ENCODE measurements at places on chromosomes 5 and 9.

- no peak for DNase-seq
Observed at GRCh38 chr9:134267881-134268724, 58.2 kb upstream of the RXRA start.

DNA sequence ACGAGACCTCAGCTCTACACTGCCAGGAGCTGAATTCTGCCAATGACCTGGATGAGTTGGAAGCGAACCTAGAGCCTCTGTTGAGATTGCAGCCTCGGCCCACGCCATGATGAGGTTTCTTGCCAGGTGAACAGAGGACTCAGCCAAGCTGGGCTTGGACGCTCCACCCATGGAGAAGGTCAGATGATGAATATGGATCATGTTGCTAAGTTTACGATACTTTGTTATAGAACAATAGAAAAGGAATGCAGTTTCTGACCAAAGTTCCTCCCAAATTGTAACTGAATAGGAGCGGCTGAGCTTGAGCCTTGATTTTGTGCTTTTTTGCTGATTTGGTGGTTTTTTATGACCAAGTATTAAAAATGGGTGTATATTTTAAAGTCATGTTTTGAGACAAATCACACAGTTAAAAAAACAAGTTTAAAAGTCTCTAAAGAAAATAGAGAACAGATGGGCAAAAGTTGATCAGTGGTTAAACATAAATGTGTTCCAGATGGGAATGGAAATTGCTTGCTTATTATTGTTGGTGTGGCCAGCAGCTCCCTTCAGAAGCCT, 32.9 kb downstream of the ROPN1L start:
- DNase-seq, result no peak

DNA sequence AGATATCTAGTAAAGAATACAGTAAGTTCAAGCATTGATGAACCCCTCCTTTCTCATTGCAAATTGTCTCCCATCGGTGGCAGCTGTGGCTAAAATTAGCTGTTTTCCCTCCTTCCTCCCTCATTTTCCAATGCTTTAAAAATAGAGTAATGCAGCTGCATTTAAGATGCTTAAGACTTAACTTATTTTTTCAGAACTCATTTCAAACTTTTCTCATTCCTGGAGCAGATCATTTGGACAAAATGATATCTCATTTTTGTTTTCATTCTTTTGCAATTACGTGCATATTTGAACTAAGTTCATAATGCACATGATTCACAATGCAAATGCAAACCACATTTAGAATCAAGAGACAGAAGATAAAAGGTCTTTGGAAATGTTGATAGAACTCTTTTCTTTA, 14.6 kb downstream of the HSPB3 start:
- DNase-seq, result no peak

DNA sequence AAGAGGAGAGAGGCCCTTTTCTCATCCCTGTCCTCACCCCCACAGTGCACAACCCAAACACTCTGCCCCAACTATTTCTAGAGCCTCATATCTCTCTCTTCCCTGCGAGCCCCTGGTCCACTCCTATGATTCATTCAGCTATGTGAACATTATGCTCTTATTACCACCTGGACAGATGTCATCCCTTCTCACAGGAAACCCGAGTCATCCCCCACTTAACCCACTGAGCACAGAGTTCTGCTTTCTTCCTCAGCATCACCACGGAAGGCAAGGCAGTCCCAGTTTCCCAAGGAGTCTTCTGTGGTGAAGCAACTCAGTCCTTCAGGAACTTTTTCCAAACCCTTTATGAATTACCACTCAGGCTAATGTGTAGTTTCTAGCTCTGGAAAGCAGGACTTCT, 1.3 kb downstream of the DNAI1 start:
- no peak for DNase-seq

DNA sequence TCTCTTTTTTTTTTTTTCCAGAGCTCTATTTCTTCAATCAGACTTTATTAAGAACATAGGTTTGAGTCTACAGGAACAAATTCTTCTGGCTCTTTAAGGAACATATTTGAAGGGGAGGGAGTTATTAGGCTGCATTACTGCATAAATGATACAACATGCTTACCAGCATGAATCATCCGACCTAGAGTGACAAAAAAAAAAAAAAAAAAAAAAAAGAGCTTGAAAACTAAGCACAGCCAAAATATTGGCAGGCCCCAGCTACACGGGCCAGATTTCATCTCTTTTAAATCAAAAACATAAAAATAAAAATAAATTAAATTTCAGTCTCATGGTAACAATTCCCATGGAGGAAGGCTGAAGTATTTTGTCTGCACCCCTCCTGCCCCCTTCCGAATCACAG, 26.3 kb downstream of the MSX2 start:
- no peak for DNase-seq

- no peak for DNase-seq
Observed at GRCh38 chr5:77449277-77449676, 42.8 kb downstream of the WDR41 start.

DNA sequence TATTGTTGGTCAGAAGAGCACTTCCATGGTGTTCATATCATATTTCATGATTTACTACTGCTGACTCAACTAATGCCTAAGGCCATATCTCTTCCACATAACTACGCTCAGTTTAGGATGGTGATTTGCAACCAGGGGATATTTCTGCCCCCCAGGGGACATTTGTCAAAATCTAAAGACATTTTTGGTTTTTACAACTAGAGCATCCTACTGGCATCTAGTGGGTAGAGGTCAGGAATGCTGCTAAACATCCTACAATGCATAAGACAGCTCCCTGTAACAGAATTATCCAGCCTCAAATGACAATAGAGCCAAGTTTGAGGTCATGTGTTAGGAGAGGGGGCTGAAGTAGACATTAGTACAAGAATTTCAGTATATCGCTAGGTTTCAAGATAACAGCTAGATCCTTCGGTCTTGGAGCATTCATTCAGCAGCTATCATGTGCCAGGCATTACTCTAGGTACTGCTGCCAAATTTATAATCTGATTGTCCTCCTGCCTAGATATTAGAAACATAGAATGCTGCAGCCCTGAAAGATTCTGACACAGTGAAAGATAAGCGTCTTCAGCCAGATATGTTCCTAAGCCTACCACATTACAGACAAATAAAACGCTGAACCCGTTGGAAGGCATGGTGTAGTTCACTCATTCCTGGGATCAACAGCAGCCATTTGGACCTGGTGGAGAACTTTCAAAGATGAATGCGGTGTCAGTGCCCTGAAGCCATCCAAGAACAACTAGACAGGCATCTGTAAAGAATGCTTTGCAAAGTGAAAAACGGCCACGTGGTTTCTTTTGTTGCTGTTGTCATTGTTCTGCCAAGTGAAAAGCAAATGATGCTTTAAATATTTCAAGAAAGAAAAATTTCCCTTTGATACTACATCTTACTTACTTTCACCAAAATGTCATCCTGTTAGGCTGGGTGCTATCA, 55.5 kb upstream of the FST start:
- DNase-seq, result no peak

DNA sequence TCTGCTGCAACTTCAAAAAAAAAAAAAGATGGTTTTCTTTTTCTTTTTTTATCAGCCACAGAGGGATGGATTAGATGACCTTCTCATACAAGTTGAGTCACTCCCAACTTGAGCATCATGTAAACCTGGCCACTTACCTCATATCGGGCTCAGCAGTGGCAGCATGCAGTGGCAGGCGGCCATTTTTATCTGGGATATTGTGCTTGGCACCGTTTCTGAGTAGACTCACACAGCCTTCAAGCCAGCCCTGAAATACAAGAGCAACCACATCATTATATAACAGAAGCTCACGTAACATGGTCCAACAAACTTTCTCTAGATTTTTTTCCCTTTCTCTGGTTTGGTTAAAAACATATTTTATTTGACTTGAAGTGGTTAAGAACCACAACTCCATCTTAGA, 62.6 kb downstream of the ANKRD55 start:
- no peak for DNase-seq

GRCh38 chr5:171647904-171648260, 137.7 kb upstream of the SMIM23 start:
- DNase-seq, result no peak

DNA sequence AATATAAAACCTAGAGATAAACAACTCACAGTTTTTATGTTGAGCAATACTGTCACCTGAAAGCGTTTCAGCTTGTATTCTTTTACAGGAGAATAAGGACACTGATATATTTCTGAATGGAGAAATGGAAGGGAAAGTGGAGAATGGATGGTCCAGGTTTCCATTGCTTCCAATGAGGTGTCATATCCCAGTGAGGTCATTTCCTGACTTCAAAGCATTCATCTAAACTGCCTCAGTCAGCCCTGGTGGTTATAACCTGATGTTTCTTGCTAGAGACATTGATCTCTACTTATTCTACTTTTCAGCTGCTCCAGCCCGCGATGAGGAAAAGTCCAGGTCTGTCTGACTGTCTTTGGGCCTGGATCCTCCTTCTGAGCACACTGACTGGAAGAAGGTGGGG, 2.6 kb downstream of the GABRA1 start:
- no peak for DNase-seq

DNA sequence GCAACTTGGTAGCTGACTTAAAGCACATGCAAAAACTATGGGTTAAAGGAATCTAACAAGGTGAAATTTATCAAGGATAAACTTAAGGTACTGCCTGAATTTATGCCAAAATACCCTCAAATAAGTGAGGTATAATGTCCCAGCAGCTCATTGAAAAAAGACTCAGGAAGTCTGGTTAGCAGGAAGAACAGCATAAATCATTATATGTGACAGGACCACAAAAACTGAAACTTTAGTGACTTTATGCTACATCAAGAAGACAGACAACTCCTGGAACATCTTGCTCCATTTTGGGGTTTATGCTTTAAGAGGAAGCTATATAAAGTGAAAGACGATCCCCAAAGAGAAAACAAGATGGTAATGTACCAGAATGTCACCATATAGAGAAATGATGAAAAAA, 282.4 kb upstream of the ZNF462 start:
- no peak for DNase-seq

DNA sequence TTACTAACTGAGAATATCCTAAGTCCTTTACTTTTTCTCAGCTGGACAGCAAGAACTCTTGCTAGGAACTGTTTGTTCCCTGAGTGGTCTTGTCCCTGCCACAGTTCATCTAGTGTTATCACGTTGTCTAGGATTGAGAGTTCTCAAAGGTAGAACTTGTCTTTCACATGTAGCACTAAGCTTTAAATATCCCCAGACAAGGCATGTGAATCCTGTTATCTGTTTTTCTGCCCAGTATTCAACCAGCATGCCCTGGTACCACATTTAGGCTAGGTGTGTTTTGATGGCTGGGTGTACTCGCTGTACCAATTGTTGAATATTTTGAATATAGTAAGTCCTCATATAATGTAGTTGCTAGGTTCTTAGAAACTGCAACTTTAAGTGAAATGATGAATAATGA, 27.9 kb upstream of the PDZD2 start:
- no peak for DNase-seq

DNA sequence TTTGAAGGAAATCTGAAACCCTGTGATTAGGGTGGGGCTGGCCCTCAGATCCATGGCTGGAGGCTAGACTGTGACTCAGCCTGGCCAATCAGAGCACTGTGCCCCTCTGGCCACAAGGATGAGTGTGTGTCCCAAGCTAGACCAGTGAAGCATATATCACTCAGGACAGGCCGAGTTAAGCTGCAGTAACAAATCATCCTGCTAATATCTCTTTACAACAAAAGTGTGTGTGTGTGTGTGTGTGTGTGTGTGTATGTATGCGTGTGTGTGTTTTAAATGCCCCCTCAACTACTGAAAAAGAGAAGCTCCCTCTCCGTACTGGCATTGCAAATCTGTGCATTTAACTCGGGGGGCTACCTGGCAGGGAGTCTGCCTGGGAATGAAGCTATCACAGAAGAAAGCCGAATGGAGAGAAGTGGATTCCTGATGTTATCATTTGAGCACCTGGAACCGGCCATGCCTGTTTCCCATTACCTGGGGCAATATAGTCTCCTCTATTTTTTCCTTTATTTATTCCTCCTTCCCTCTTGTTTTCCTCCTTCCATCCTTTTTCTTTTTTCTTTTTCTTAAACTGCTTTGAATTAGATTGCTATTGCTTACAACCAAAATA, 25.6 kb downstream of the STC2 start:
- DNase-seq, result no peak

GRCh38 chr9:6764523-6764922, 6.8 kb downstream of the KDM4C start:
- no peak for DNase-seq

DNA sequence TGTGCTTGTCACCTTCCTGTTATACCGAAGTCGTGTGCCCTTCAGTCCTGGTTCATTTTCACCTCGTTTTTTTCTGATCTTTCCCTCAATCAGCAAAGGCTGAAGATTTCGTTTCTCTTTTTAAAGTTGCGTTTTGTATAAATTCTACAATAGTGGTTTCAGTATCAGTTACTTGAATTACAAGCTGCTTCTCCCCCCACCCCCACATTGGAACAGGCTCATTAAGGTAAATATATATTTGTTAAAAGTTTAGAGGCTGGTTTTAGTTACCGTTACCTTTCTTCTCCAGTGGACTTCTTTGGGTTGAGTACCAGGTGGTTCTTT, 881 bp downstream of the SUB1 start:
- no peak for DNase-seq

DNA sequence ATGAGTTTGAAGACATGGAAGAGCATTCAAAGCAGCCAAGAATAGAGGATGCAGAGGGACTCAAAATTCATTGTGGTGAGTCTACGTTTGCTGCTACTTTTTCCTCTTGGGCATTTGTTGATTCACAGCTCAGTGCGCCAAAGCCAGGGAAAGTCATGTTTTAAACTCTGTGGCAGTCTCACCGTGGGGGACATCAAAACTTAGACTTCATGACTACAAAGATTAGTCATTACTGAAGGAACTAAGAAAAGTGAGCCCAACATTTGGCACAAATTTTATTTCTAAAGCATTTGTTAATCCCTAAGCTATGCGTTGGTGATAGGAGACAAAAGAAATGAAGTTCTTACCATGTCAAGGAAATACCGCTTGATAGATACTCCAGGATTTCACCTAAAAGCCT, 73.7 kb upstream of the MTAP start:
- DNase-seq, result no peak

- DNase-seq, result no peak
Observed at GRCh38 chr5:157167214-157167621, 1.2 kb upstream of the GARIN3 start.

- DNase-seq, result no peak
Observed at GRCh38 chr5:82465235-82465634, 187.1 kb upstream of the RPS23 start.

DNA sequence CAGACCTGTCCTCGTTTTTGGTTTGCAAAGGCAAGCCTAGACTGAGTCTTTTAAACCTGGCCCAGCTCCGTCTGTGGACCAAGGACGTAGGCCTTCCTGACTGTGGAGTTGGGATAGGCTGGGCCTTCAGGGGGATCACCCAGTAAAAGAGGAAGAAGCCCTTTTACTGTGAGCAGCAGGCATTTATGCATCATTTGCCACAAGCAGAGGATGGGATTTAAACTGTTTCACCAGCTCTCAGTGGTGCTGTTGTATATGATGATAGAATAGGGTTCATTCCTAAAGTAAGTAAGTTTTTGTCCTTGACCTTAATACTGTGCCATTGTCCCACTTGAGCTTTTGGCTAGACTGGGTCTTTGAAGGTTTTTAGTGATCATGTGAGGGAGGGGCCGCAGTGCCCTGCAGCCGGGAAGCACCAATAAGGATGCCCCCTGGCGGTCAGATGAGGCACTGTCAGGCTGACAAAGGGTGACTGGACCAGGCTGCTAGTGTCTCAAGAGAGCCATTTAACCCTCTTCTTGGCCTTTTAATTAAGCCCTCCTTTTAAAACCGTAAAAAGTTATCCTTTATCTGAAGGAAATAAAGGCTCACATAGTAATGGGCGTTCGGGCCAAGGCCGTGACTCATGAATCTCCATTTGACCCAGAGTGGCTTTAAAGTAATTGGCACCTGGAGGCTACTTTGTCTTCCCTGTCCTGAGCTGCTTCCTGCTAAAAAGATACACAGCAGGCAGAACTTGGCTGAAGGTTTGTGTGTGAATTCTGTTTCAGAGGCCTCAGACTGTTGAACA, 74.0 kb downstream of the UBAP1 start:
- no peak for DNase-seq

- DNase-seq, result no peak
Observed at GRCh38 chr5:110063640-110064602, 374.2 kb downstream of the MAN2A1 start.
